Lung (tissue), 17 donors: ENCODE measurements at places on chromosomes 3 and 15. TPM values are rescaled to one million over a fixed set of nuclear protein-coding genes. Genes with fewer than 3 reads are reported as not detected.

- no peaks in the 10 kb centered on the region for H3K36me3 ChIP-seq
- H3K4me1 ChIP-seq: peaks cover 2% of the 10 kb centered on the region
- H3K27ac ChIP-seq: no peak overlapping the region
- no peaks in the 10 kb centered on the region for H3K27me3 ChIP-seq
- no peak overlapping the region for H3K4me3 ChIP-seq
Observed at GRCh38 chr3:165643425-165643824, 193.8 kb downstream of the BCHE start.

The WDR76 gene
- 6.2 TPM for total RNA-seq

- no peaks in the 10 kb centered on the region for H3K27me3 ChIP-seq
- no peak overlapping the region for H3K4me3 ChIP-seq
- H3K27ac ChIP-seq: no peak overlapping the region
- no peak for DNase-seq
Observed at GRCh38 chr3:111913163-111913763, 54.2 kb downstream of the PHLDB2 start.

DNA sequence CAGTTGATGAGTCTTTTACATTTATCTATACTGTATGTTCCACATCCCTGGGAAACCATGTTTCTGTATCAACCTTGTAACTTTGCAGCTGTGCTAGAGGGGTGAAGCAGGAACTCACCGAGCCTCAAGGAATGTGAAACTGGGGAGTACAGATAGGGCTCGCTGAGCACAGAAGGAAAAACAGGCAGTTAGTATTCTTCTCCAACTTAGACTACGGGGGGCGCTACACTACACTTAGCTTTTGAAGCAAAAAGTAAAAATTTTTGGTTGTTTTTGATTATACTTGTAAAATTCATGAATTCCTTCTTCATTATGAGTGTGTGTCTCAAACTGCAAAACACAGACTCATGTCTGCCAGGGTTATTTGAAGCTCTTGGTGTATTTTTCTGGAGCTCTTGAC, 132.7 kb upstream of the RGMA start:
- no peak overlapping the region for H3K27ac ChIP-seq
- H3K4me1 ChIP-seq: no peaks in the 10 kb centered on the region
- no peak for DNase-seq
- H3K36me3 ChIP-seq: no peaks in the 10 kb centered on the region
- H3K4me3 ChIP-seq: no peak overlapping the region

The NUSAP1 gene
- total RNA-seq: 24.1 TPM

- no peaks in the 10 kb centered on the region for H3K36me3 ChIP-seq
- H3K4me3 ChIP-seq: no peak overlapping the region
- H3K27me3 ChIP-seq: peaks cover 13% of the 10 kb centered on the region
Observed at GRCh38 chr15:31867536-31868442, 162.5 kb upstream of the CHRNA7 start.

DNA sequence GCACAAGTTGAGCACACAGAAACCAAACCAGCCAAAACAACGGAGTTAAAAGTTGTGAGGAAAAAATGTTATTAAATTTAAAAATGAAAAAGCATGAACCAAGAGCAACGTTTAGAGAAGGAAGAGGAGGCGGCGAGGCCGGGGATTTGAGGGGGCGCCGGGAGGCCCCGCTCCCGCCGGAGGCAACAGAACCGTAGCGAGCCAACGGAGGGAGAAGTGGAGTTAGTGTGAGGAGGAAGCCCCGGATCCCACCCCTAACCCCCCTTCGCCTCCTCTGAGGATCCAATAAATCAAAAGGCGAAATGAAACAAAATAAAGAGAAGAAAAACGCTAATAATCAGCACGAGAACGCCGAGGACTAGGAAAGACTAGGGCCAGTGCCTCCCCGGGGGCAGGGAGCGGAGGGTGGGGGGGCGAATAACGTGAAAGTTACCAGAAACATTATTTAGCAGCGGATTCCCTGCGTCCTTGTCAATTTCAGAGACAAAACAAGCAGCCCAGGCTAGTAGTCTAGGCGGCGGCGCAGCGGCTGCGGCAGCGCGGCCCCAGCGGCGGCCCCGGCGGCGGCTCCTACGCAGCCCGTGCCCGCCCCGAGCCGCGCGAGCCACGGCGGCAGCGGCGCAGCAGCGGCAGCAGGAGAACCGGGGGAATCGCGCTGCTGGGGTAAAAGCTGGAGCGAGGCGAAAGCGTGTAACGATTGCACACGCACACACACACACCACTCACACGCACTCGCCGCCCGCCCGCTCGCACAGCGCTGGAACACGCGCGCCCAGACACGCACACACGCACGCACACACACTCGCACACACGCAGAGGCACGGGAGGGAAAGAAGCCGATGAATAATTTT, 1.7 kb downstream of the MEIS2 start:
- peak overlapping the region; percentile 87 for H3K4me3 ChIP-seq
- no peaks in the 10 kb centered on the region for H3K36me3 ChIP-seq
- peaks cover 3% of the 10 kb centered on the region for H3K27me3 ChIP-seq
- peaks cover 2% of the 10 kb centered on the region for H3K4me1 ChIP-seq

The KNL1 gene
- total RNA-seq: 5.4 TPM

- DNase-seq: no peak
- peaks cover 13% of the 10 kb centered on the region for H3K4me1 ChIP-seq
- H3K36me3 ChIP-seq: peaks cover 24% of the 10 kb centered on the region
- no peak overlapping the region for H3K27ac ChIP-seq
- no peak overlapping the region for H3K4me3 ChIP-seq
- no peaks in the 10 kb centered on the region for H3K27me3 ChIP-seq
Observed at GRCh38 chr3:45932112-45932511, 11.2 kb upstream of the CXCR6 start.

- DNase-seq: no peak
- H3K27me3 ChIP-seq: no peaks in the 10 kb centered on the region
- no peak overlapping the region for H3K4me3 ChIP-seq
Observed at GRCh38 chr3:62028236-62028635, 345.1 kb downstream of the FEZF2 start.

The HEXA gene
- 108 TPM for total RNA-seq

DNA sequence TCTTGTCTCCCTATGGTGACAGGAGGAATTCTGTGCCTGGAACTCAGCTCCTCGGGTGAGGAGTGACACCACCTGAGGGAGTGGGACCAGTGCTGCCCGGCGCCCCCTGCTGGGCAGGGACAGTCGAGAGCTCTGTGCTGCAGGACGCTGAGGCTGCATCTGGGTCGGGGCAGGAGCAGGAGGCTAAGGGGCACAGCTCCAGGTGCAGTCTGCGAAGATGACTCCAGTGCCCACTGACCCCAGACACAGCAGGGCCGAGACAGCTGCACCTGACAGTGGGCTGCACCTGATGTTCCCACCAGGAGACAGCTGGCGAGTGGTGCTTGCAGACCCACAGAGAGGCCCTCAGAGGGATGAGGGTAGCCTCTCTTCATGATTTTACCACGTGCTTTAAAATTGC, 152.9 kb downstream of the ATP10A start:
- H3K27ac ChIP-seq: no peak overlapping the region
- no peaks in the 10 kb centered on the region for H3K4me1 ChIP-seq
- DNase-seq: no peak

DNA sequence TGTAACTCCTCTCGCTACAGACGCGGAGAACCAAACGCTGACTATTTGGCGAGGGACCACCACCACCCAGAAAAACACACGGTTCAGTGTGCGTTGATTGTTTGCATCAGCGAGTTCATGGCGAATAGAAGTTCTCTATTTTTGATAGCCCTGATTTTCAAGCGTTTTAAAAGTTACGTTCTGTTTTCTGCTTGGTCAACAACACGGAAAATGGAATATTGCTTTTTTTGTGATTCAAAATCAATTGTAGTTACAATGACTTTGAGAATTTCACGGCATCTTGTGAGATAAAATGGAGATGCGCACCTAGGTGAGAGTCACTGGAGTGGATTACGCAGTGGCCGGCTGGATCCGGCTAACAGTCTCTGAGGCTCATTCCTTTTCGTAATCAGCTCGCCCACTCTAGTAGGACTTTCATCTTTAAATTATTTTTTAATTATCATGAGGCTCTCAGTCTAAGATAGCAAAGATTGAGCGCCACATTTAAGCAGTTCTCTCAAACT, 54.8 kb downstream of the CCDC54 start:
- H3K27ac ChIP-seq: peak overlapping the region; percentile 100
- H3K27me3 ChIP-seq: peaks cover 14% of the 10 kb centered on the region
- H3K4me3 ChIP-seq: peak overlapping the region; percentile 95
- peaks cover 2% of the 10 kb centered on the region for H3K4me1 ChIP-seq
- peak; percentile 54 for DNase-seq
- no peaks in the 10 kb centered on the region for H3K36me3 ChIP-seq

GRCh38 chr3:43207628-43208085, 78.7 kb upstream of the SNRK start:
- DNase-seq: no peak
- no peak overlapping the region for H3K27ac ChIP-seq
- H3K4me1 ChIP-seq: peaks cover 13% of the 10 kb centered on the region
- H3K36me3 ChIP-seq: no peaks in the 10 kb centered on the region
- no peaks in the 10 kb centered on the region for H3K27me3 ChIP-seq
- H3K4me3 ChIP-seq: no peak overlapping the region

DNA sequence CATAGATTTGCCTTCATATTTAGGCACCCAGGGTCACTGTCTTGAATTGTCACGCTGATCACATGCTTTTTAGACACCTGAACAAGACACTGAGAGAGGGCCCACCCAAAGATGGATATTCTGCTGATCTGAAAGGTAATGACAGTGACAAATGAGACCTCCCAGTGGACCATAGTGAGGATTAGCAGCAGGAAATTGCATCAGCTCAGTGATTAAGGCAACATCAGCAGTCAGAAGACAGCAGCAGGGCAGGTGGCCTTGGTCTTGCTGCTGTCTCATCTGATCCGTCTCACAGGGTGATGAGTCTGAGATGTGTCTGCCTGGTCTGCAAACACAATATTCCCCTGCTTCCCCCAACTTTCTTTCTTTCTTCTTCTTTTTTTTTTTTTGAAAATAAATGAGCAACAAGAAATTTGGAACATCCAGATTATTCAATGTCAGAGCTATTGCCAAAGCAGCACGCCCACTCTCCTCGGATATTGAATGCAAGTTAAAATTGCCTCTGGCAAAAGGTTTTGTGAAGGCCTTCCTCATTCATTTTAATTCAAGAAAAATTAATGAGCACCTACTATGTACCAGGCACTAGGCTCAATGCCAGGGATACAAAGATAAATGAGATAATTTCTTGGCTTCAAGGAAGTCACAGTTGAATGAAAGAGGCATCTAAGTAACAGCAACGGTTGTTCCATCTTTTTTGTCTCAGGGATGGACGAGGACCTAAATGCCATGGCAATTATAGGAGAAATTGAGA, 14.1 kb downstream of the OTOL1 start:
- no peak overlapping the region for H3K4me3 ChIP-seq
- H3K27ac ChIP-seq: no peak overlapping the region
- H3K4me1 ChIP-seq: no peaks in the 10 kb centered on the region

DNA sequence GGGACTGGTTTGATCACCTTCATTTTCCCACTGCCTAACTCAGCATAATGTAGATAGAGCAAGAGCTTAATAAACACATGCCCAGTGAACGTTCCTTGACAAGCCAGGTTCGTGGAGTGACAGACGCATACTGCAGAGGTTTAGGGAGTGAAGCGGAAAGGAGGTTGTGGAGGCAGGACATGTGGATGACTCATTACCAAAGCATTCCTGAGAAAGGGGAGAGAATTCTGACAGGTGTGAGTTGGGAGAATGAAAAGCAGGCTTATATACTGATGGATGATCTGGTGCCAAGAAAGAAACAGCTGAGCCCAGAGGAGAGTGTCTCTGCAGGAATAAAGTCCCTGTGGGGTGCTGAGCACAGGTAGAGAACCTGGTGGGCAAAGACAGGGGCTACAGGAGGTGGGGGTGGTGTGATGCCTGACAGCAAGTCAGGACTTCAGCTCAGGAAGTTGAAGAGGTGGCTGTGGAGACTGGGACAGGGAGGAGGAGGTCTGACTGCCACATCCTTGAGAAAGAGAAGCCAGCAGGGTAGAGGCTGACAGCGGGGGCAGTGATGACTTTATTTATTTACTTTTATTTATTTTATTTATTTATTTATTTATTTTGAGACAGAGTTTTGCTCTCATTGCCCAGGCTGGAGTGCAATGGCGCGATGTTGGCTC, 2.4 kb upstream of the RPL29 start:
- DNase-seq: no peak
- H3K4me1 ChIP-seq: peaks cover 9% of the 10 kb centered on the region
- H3K4me3 ChIP-seq: no peak overlapping the region
- H3K36me3 ChIP-seq: peaks cover 2% of the 10 kb centered on the region
- no peak overlapping the region for H3K27ac ChIP-seq

- H3K4me3 ChIP-seq: no peak overlapping the region
- H3K36me3 ChIP-seq: peaks cover 3% of the 10 kb centered on the region
- no peaks in the 10 kb centered on the region for H3K27me3 ChIP-seq
- DNase-seq: no peak
- H3K4me1 ChIP-seq: peaks cover 22% of the 10 kb centered on the region
Observed at GRCh38 chr15:66402761-66403284, 16.1 kb downstream of the MAP2K1 start.

DNA sequence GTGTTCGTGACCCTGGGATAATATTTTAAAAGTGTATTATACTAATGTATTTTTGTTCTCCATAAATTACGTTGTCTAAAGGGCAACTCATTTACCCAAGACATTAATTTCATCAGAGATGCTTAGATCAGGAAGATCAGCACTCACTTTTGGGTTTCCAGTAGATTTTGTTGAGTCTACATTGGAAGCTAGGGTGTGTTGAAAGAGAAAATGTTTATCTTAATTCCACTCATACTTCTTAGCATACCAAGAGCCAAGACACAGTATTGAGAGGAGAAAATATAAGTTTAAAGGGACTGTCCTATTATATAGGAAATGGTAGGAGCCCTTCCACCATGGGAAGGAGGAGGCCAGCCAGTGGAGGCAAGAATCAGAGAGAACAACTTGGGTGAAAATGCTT, 412.9 kb upstream of the RGMA start:
- no peak for DNase-seq
- H3K4me1 ChIP-seq: no peaks in the 10 kb centered on the region
- H3K36me3 ChIP-seq: no peaks in the 10 kb centered on the region
- H3K27me3 ChIP-seq: no peaks in the 10 kb centered on the region

The NANOGP8 gene
- 0.88 TPM for total RNA-seq

The RMDN3 gene
- total RNA-seq: 94.4 TPM

DNA sequence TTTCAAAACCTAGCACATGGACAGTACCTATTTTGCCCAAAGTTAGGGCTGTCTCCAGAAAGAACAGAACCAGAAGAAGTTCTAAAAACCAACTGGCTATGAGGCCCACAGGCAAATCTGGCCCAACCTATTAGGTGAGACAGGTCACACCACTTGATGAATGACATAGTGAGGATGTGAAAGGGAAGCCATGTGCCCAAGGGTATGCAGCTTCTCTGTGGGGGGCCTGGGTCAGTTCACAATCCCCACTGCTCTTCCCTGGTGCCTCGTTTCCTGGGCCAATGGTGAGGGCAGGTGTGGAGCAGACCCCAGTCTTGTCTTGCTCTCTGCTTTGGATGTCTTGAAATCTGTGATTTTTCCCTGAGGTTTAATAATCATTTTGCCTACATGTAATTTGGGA, 8.9 kb downstream of the INSYN1 start:
- no peak overlapping the region for H3K27ac ChIP-seq
- no peak overlapping the region for H3K4me3 ChIP-seq
- no peaks in the 10 kb centered on the region for H3K36me3 ChIP-seq
- no peaks in the 10 kb centered on the region for H3K27me3 ChIP-seq

- no peaks in the 10 kb centered on the region for H3K36me3 ChIP-seq
- H3K4me3 ChIP-seq: no peak overlapping the region
- H3K27me3 ChIP-seq: peaks cover 9% of the 10 kb centered on the region
- no peaks in the 10 kb centered on the region for H3K4me1 ChIP-seq
- no peak for DNase-seq
Observed at GRCh38 chr15:88714782-88715372, 76.1 kb downstream of the ISG20 start.

The PRTG gene
- total RNA-seq: 11.7 TPM
